Osteocyte (in vitro differentiated cells): ENCODE measurements at places on chromosomes 16 and 17. TPM values are rescaled to one million over a fixed set of nuclear protein-coding genes. Genes with fewer than 3 reads are reported as not detected.

DNA sequence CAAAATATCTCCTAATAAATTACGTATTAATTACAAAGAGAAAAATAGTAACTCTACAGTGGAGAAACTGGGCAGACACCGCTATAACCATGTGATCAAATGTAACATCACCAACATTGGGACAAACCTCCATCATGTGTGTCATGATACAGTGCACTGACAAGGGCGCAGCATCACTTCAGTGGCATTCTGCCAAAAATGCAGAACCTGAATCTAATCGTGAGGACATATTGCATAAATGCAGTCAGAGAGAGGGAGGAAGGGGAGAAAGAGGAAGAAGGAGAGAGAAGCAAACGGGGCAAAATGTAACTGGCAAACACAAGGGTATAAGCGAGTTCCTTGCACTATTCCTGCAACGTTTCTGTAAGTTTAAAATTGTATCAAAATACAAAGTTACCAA is 74.2 kb upstream of the MARCHF10 start:
- no peaks in the 10 kb centered on the region for H3K4me1 ChIP-seq
- H3K36me3 ChIP-seq: no peaks in the 10 kb centered on the region
- no peak overlapping the region for H3K27ac ChIP-seq
- peaks cover 2% of the 10 kb centered on the region for H3K27me3 ChIP-seq

GRCh38 chr17:83091257-83092141 is 12.1 kb downstream of the METRNL start:
- peaks cover 29% of the 10 kb centered on the region for H3K36me3 ChIP-seq
- DNase-seq: no peak
- H3K4me1 ChIP-seq: peaks cover 32% of the 10 kb centered on the region
- no peaks in the 10 kb centered on the region for H3K27me3 ChIP-seq

DNA sequence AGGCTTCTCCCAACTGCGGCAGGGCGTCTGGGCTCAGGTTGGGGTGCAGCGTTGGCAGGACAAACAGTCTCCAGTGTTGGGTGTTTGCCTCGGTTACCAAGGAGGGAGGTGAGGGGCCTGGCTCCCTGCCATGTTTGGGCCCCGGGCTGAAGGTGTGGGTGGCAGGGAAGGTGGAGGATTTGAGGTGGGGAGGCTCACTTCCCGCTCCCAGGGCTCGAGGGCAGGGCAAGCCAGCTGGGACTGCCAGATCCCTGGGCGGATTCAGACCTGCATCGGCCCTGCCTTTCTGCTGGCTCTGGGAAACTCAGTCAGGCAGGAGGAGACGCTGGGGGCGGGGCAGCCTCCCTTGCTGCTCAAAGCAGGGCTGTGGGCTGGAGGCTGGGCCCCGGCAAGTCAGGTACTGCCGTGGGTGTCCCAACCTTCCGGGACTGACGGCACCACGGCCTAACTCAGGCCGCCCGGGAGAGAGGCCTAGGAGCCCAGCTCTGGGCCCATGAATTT is 31.3 kb upstream of the KRT17 start:
- H3K27ac ChIP-seq: no peak overlapping the region
- no peaks in the 10 kb centered on the region for H3K4me1 ChIP-seq
- H3K27me3 ChIP-seq: no peaks in the 10 kb centered on the region
- H3K36me3 ChIP-seq: peaks cover 2% of the 10 kb centered on the region
- no peak for DNase-seq

- no peak for DNase-seq
- H3K36me3 ChIP-seq: peaks cover 9% of the 10 kb centered on the region
- H3K4me3 ChIP-seq: peak overlapping the region; percentile 5
These were observed 91.3 kb upstream of the PLEKHM1 start for GRCh38 chr17:45581860-45582259.

DNA sequence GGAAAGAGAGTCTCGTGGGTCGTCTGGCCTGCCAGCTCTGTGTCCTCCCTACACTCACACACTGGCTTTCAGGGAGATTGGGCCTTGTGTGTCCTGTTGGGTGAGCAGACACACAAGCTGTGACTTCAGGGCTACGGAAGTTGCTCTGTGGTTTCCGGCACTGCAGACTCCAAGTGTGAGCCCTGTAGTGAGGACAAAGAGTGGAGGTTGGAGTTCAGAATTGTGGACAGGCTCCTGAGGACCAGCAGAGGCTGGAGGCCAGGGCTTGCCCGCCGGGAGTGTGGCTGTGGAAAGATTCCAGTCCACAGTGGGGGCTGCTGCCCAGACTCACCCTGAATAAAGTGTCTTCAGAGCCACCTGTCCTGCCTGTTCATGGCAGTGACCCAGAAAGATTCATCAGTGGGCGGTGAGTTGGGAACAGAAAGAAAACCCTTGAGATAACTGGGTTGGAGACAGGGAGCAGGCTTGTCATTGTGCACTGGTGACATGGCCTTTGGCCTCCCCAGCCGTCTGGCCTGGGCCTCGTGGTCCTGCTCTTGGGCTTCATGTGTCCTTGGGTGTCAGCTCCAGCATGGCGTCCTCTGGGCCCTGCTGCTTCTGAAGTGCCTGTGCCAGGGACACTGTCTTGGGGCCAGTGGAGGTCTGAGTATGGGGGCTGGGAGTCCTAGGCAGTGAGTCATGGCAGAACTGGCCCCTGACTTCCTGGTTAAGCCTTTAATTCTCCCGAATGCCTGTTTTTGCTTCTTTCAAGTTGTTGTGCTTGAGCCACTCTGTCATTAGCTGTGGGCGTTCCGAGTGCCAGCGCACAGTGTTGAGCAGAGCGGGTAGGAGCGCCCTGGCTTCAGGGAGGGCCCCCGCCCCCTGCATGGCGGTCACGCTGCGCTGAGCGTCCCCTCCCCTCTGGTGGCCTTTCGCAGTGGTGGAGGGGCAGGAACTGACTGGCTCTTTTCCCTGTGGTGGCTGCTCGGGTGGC is 19.9 kb upstream of the ZNF750 start:
- DNase-seq: no peak
- peak overlapping the region; percentile 63 for H3K27ac ChIP-seq
- H3K4me1 ChIP-seq: peaks cover 39% of the 10 kb centered on the region
- H3K36me3 ChIP-seq: peaks cover 7% of the 10 kb centered on the region

GRCh38 chr16:60712144-60712543 is 1324.1 kb downstream of the CDH8 start:
- no peak overlapping the region for H3K27ac ChIP-seq
- H3K4me1 ChIP-seq: no peaks in the 10 kb centered on the region
- H3K27me3 ChIP-seq: no peaks in the 10 kb centered on the region
- H3K36me3 ChIP-seq: no peaks in the 10 kb centered on the region
- no peak for DNase-seq

The WDR90 gene
- total RNA-seq: 28.2 and 38.9 TPM in 2 replicates
